ENCODE measurements at places on chromosomes 4 and X. TPM values are rescaled to one million over a fixed set of nuclear protein-coding genes. Genes with fewer than 3 reads are reported as not detected.

- H3K27ac ChIP-seq, result no peak overlapping the region
- DNase-seq, result no peak
- H3K4me1 ChIP-seq, result no peaks in the 10 kb centered on the region
- no peaks in the 10 kb centered on the region for H3K36me3 ChIP-seq
Measured at GRCh38 chr4:157004279-157005161, 32.9 kb upstream of the PDGFC start.

DNA sequence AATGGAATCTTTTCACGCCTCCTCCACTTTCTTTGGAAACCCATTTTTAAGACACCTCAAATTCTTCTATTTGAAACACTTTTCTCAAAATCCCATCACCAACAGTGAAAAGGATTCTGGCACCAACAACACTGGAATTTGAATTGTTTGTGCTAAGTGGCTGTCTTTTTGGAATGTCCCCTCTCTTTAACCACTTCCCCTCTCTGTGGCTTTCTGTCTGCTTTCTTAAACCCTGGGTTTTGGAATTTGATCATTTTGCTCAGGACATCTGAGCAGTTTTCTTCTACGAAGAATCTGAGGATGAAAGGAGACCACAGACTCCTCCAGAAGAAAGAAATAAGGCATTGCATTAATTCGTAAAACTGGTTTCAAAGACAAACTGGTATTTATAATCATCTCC lies 89.0 kb downstream of the MXRA5 start:
- H3K4me3 ChIP-seq, result no peak overlapping the region
- H3K27ac ChIP-seq, result no peak overlapping the region
- H3K27me3 ChIP-seq, result no peaks in the 10 kb centered on the region
- H3K4me1 ChIP-seq, result no peaks in the 10 kb centered on the region

DNA sequence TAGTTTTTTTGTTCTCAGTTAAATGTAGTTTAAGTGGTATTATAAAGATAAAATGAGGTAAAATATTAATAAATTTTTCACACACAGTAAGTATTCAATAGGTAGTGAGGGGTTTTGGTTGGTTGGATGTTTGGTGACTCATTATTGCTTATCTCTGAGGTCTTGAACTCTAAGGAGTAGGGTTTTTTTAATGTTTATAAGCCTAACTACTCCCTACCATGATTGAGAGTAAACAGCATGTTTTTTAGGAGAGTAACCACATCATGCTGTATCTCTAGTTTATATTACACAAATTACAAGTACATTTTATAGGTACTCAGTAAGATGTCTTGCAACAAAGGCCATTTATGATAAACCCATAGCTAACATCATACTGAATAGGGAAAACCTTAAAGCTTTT lies 181.6 kb downstream of the MAPK10 start:
- no peak overlapping the region for H3K27ac ChIP-seq
- no peak for DNase-seq
- no peak overlapping the region for H3K4me3 ChIP-seq
- no peaks in the 10 kb centered on the region for H3K36me3 ChIP-seq

GRCh38 chr4:111178231-111178630 lies 555.4 kb upstream of the PITX2 start:
- no peak overlapping the region for H3K27ac ChIP-seq
- no peaks in the 10 kb centered on the region for H3K27me3 ChIP-seq
- no peaks in the 10 kb centered on the region for H3K36me3 ChIP-seq
- no peaks in the 10 kb centered on the region for H3K4me1 ChIP-seq

- H3K27me3 ChIP-seq, result no peaks in the 10 kb centered on the region
- H3K36me3 ChIP-seq, result no peaks in the 10 kb centered on the region
- H3K27ac ChIP-seq, result no peak overlapping the region
Measured at GRCh38 chr4:139736274-139736660, 70.6 kb downstream of the MGST2 start.

DNA sequence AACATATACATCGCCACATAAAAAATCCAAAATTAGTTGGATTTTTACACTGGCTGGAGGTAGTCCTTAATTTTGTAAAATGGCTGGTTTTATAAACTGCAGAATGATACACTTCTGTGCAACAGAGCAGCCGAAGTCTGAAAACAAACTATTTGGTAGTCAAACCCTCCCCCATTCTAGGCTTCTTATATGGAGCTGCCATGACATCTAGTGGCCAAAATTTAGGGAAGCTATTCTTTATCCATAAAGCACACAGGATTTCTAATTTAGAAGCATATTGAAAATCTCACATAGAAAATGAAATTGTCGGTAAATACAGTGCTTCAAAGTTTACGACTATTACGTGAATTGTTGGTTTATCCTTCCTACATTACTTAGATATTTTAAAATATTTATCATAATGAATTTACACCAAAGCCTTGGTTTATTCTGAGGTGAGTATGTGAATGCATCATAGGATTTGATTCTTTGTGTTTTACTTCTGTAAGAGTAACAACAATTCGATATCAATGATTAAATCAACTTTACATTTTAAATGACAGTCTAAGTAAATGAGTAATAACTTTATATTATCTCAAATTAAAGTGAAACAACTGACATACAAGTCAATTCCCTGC lies 113.4 kb upstream of the FAM241A start:
- H3K4me1 ChIP-seq, result no peaks in the 10 kb centered on the region
- H3K27me3 ChIP-seq, result no peaks in the 10 kb centered on the region

- DNase-seq, result no peak
- no peak overlapping the region for H3K27ac ChIP-seq
- no peaks in the 10 kb centered on the region for H3K36me3 ChIP-seq
Measured at GRCh38 chr4:38204339-38205035, 244.3 kb downstream of the PTTG2 start.

DNA sequence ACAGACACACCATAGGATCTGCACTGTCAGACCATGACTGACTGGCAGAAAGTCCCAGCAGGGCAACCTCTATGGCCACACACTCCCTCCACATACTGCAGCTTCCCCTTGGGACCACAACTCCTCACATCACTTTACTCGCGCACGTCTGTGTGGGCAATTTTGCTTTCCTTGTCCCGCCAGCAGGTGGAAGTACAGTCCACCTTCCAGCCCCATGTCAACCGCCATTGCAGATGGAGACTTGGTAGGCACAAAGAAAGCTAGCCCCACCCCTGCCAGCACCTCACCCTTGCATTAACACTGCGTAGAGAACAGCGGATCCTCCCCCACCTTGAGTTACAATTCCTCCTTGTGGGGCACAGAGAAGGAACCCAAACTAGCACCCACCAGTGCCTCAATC lies 74.4 kb upstream of the NAP1L2 start:
- H3K36me3 ChIP-seq, result no peaks in the 10 kb centered on the region
- H3K27ac ChIP-seq, result no peak overlapping the region
- H3K4me1 ChIP-seq, result no peaks in the 10 kb centered on the region
- H3K4me3 ChIP-seq, result no peak overlapping the region

DNA sequence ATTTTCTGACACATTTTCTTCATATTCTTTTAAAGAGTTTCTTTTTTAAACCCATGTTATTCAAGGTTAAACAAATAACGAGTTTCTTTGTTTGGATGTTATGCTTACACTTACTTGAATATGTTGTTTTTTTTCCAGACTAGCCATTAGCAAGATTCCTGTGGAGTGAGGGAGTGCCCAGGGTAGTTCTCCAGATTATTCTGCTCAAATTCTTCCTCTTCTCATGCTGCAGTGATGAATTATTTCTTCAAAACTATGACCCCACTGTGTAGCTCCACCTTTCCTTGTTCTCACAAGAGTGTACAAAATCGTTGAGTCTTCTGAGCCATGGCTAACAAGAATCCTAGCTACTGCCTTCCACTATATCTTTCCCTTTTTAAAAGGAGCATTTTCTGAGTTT lies 134.1 kb upstream of the ELOVL6 start:
- H3K27me3 ChIP-seq, result no peaks in the 10 kb centered on the region
- no peak overlapping the region for H3K27ac ChIP-seq
- DNase-seq, result no peak
- no peak overlapping the region for H3K4me3 ChIP-seq

DNA sequence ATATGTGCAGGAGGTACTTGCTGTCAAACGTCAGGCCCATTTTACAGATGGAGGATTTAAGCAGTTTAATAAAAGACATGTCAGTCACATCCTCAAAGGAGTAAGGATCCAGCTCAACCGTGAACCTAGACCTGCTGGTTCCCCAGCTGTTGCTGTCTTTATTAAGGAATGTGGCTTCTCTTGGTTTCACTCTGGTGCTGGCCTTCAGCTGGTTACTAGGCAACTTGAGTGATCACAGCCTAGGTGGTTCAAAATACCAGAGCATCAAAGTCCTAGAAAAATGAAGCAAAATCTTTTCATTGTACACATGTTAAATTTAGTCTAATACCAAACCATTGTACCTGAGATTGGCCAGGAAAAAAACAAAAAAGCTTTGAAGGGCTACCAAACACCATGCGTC lies 32.7 kb upstream of the GLRA2 start:
- no peaks in the 10 kb centered on the region for H3K4me1 ChIP-seq
- H3K36me3 ChIP-seq, result no peaks in the 10 kb centered on the region
- no peak overlapping the region for H3K27ac ChIP-seq
- no peak for DNase-seq
- H3K27me3 ChIP-seq, result no peaks in the 10 kb centered on the region

RWDD4 gene
- 12.6 TPM for total RNA-seq

TBCK gene
- 39.9 TPM for total RNA-seq

IL13RA2 gene
- not detected for total RNA-seq

SLIT2 gene
- 4.3 TPM for total RNA-seq

LRRC66 gene
- 53.4 TPM for total RNA-seq

BEX5 gene
- total RNA-seq, result not detected

IQCM gene
- total RNA-seq, result not detected

TIGD4 gene
- total RNA-seq, result 0.57 TPM

PGAM4 gene
- not detected for total RNA-seq

AR gene
- total RNA-seq, result 1.1 TPM

SLC34A2 gene
- 5.2 TPM for total RNA-seq

STAP1 gene
- total RNA-seq, result not detected
